ENCODE measurements at places on chromosomes 6 and 20.

- DNase-seq = no peak
Measured at GRCh38 chr20:32449057-32449889, 91.1 kb downstream of the ASXL1 start.

GRCh38 chr20:32496811-32497533 is 88.2 kb downstream of the NOL4L start:
- DNase-seq = no peak

GRCh38 chr20:49444553-49444990 is 37.9 kb downstream of the KCNB1 start:
- no peak for DNase-seq

GRCh38 chr6:110944681-110945151 is 13.8 kb upstream of the GTF3C6 start:
- peak; percentile 53 for DNase-seq

DNA sequence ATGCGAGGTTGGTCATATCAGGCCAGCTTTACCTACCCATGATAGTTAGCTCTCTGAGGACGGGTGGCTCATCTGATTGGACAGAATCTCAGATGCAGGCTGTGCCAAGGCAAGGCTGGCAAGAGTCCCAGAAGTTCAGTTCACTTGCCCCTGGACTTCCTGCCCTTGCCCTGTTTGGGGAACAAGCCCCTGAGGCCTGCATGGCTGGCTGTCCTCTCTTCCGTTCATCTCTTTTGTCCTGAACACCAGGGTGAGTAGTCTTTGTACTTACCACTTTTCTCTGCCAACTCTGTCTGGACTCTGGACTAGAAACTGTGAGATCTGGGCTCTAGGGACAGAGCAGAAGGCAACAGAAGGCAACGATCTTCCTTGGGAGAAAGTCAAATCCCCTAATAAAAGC is 769.9 kb downstream of the QKI start:
- DNase-seq = no peak

GRCh38 chr6:38933426-38933825 is 115.2 kb upstream of the GLP1R start:
- no peak for DNase-seq

DNA sequence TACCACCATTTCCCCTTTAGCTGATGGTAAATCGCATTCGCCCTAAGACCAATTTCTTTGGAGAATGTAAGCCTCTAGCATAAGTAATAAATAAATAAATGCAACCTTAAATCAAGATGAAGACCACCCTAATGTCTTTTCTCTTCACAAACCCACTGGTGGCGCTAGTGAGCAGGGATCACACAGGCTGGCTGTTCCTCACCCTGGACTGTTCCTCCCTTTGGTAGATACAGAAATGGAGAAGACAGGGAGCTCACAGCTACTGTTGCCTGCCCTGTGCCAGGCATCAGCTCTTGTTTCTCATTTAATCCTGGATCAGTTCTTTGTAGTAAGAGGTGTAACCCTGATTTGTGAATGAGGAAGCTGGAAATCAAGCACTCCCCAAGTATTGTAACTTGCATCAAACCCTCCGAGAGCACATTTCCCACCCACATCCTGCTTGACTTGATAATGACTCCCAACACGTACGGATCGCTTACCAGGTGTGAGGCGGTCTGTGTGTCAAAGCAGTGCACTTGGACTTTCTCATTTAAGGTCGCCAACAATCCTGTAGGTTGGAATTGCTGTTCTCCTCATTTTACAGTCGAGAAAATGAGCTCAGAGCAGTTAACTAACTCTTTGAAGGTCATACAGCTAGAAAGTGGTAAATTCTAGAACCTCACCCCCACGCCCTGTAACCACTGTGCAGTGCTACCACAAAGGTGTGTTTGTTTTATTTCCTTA is 236.1 kb downstream of the TSHZ2 start:
- DNase-seq = peak; percentile 23

DNA sequence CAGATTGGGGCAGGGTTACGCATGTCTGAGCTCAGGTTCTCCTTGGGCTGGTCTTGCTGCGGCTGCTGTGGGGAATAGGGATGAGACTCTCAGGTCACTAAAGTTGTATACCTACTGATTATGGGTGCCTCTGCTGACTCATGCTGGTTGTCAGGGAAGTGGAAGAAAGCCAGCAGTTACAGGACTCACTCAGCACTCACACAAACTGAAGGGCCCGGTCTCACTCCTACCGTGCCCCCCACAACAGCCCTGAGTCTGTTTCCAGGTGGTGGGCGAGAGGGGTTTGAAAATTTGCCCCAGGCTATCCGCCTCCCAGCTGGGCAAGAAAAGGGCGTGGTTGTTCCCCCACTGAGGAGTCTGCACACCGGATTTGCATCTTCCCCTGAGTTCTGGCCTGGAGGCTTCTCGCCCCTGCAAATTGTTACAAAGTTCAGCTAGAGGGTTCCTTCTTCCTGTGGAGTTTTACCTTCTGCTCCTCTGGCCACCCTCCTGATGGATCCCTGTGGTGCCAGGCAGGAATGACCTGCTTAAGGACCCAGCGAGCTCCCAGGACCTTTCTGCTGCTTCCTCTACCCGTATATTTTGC is 659.2 kb downstream of the HDGFL1 start:
- DNase-seq = no peak

DNA sequence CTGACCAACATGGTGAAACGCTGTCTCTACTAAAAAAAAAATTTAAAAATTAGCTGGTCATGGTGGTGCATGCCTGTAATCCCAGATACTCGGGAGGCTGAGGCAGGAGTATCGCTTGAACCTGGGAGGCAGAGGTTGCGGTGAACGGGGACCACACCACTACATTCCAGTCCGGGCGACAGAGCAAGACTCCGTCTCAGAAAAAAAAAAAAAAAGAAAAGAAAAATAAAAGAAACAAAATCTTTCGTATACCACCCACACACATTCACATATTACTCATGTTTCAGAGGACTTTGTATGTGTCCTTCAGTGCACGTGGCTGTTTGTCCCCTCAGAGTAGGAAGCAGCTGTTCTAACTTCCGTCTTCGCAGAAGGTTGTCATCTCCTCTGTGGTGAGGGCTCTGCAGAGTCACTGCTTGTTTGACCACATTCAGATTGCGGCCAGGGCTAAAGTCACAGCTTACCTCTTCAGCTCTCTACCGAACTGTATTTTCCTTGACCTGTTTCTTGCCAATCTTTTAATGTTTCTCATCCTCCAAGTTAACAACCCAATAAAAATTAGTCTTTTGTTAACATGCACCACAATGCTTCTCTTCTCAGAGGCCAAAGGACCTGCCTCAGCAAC is 36.6 kb upstream of the HIVEP1 start:
- no peak for DNase-seq

GRCh38 chr6:67952121-67952520 is 683.0 kb upstream of the ADGRB3 start:
- DNase-seq = no peak

DNA sequence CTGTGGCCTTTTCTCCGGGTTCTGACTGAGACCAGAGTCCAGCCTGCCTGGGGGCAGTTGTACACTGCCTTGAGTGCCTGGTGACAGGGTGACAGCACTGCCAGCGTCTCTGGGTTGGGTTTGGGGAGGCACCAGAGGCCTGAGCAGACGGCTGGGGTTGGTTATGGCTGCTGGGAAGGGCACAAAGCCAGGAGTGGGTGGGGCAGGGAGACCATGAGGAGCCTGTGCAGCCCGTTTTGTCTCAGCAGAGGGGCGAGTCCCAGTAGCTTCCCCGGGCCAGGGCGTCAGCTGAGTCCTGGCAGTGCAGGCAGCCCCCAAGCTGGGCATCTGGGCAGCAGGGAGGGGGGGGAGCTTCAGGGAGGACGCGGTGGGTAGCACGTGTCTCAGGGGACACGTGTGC is 15.3 kb upstream of the SULF2 start:
- DNase-seq = no peak

DNA sequence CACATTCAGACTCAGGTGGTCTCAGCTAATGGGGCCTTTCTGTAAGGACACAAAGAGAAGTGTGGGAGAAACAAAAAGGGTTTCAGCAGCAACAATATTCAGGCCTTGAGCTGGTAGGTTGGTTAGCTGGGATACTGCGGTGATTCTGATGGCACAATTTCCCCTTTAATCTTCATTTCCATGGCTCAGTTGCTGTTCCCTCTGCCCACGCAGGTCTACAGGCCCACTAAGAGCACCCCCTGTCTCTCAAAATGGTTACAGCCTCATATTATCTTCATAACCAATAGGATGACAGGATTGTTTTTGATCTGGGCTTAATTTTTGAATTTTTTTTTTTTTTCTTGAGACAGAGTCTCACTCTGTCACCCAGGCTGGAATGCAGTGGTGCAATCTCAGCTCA is 48.9 kb downstream of the MYB start:
- DNase-seq = no peak

DNA sequence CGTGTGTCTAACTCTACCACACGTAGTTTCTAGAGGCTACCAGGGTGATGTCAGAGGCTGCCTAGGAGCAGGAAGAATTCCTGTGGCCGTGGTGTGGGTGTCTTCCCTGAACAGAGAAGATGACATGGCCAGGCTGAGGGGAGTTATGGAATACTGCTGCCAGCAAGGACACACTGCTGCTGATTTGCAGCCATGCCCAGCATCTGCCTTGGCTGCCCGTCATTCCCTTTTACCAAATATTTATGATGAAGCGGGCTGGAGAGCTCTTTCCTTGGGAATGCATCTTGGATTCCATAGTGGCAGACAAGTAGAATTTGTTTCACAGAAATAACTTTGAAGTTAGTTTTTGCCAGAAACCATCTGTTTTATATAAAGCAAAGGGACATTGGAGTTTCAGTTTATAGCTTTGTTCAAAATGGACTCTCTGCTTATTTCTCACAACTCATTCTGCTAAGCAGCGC is 80.8 kb upstream of the VSTM2L start:
- DNase-seq = no peak
